ENCODE measurements at places on chromosomes 16 and 17.

DNA sequence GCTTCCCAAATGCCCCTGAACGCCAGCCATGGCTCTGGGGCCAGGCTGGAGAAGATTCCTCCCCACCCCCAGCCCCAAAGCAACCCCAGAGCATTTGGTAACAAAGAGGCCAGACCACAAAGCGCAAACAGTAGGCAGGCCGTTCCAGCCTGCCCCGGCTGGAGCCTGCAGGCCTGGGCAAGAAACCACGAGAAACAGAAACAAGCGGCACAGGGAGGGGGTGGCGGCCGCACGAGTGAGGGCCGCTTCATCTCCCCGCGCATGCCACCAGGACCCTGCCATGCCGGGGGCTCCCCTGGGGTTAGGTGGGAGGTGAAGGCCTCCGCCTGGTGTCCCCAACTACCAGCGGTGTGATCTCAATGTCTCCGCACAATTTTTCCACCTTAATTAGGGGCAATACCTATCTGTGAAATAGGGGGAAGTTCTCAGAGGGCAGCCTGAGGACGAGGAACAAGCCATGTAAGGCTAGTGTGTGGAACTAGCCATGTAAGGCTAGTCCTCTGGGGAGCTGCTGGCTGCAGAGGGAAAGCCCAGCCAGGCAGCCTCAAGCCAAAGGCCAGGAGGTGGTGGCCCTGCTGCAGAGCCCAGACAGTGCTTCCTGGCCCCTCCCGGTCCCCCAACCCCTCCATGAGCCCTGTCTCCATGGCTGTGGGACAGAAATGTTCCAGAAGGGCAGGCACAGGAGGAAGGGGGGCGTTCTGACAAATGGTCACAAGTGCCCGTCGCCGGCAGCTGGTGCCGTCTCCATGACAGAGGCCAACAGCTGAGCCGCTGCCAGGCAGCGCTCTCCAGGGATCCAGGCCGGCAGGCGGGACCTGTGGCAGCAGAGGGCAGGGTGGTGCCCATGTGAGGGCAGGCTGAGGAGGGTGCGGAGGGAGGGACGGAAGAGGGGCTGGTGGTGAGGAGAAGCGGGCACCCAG, 14.5 kb upstream of the MTSS2 start:
- no peak for DNase-seq

GRCh38 chr16:31870809-31871208, 2.8 kb upstream of the ZNF267 start:
- no peak for DNase-seq

- DNase-seq = no peak
Observed at GRCh38 chr17:45170931-45171337, 9.3 kb downstream of the HEXIM2 start.

DNA sequence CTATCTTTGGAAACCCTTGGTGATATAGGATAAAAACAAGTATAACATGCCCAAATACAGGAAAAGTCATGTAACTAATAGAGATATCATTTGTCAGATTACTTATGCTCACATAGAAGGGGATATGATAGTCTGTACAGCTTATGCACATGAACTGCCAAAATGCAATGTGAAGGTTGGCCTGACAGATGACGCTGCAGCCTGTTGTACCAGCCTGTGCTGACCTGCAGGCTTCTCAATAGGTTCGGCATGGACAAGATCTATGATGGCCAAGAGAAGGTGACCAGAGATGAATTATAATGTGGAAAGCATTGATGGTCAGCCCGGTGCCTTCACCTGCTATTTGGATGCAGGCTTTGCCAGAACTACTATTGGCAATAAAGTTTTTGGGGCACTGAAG, 12.7 kb downstream of the WFIKKN2 start:
- no peak for DNase-seq

GRCh38 chr16:56763291-56763916, 33.5 kb downstream of the NUP93 start:
- DNase-seq = no peak
